ENCODE measurements at places on chromosomes 4 and X. TPM values are rescaled to one million over a fixed set of nuclear protein-coding genes. Genes with fewer than 3 reads are reported as not detected.
A peak's percentile ranks its signal among the peaks of the same experiment; 100 is the strongest.

The RIBC1 gene
- polyA plus RNA-seq = 3.9 TPM

The ZDHHC9 gene
- polyA plus RNA-seq = 41.4 TPM

The DGKK gene
- not detected for polyA plus RNA-seq

The CT45A2 gene
- not detected for polyA plus RNA-seq

The IGSF1 gene
- polyA plus RNA-seq = 11.5 TPM

The GRK4 gene
- polyA plus RNA-seq = 17.7 TPM

The NRK gene
- polyA plus RNA-seq = 4.9 TPM

The SPANXD gene
- not detected for polyA plus RNA-seq

The PPP2R2C gene
- polyA plus RNA-seq = 0.38 TPM

- peak; percentile 20 for DNase-seq
Measured at GRCh38 chrX:8139716-8140115, 31.4 kb downstream of the VCX2 start.

- no peak for DNase-seq
Measured at GRCh38 chrX:84186603-84187532, 1.1 kb downstream of the RPS6KA6 start.

DNA sequence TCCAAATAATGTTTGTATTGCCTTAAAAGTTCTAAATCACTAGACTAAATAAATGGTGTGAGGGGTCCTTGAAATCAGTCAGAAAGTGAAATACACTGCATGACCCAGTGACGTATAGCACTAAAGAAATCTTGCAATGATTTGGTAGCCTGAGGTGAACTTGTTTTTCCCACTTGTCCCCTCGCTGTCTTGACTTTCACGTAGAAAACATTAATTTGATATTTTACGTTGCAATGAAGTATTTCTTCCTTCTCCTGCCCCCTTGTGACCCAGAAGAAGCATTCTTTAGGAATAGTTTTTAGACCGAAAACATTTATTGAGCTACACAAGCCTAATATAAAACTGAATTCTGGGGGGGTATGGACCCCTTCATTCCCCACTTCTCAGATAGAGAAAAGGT, 3.7 kb downstream of the KLB start:
- DNase-seq = no peak

GRCh38 chrX:68536429-68536828, 37.6 kb downstream of the YIPF6 start:
- DNase-seq = no peak

GRCh38 chrX:1591863-1592469, 562 bp downstream of the AKAP17A start:
- no peak for DNase-seq

- DNase-seq = no peak
Measured at GRCh38 chr4:150794706-150795105, 212.8 kb downstream of the MAB21L2 start.

GRCh38 chr4:121138039-121138825, 25.9 kb downstream of the TNIP3 start:
- no peak for DNase-seq

GRCh38 chr4:830601-831482, 4.9 kb upstream of the CPLX1 start:
- no peak for DNase-seq

DNA sequence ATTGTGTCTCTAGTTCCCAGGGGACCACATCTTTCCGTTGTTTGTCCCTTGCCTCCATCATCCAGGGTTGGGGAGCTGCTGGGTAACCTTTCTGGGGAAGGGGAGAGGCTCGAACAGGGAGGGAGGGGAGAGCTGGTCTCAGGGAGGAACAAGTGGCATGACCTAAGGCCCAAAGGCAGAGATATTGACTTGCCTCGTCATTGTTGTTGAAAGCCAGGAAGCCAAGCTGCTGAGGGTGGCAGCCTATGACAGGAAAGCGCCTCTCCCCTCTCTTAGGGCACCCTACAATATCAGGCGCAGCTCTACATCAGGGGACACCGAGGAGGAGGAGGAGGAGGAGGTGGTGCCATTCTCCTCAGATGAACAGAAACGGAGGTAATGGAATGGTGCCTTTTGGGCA, 20.8 kb downstream of the ZNF185 start:
- DNase-seq = no peak

GRCh38 chrX:101408532-101408841, 465 bp downstream of the HNRNPH2 start:
- DNase-seq = no peak

GRCh38 chr4:113858924-113859323, 97.4 kb upstream of the CAMK2D start:
- no peak for DNase-seq

DNA sequence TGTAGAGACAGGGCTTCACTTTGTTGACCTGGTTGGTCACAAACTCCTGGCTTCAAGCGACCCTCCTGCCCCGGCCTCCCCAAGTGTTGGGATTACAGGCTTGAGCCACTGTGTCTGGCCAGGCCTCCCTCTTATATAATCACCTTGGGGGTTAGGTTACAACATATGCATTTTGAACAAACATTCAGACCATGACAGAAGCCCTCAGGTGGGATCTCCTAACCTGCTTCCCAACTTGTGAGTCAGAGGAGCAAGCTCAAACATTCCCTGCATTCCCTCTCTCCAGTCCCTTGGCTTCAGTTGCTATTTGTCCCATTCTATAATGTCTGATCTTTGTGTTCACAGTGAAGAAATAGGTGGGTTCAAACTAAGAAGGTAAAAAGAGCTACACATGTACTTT, 76.5 kb upstream of the NRK start:
- no peak for DNase-seq

DNA sequence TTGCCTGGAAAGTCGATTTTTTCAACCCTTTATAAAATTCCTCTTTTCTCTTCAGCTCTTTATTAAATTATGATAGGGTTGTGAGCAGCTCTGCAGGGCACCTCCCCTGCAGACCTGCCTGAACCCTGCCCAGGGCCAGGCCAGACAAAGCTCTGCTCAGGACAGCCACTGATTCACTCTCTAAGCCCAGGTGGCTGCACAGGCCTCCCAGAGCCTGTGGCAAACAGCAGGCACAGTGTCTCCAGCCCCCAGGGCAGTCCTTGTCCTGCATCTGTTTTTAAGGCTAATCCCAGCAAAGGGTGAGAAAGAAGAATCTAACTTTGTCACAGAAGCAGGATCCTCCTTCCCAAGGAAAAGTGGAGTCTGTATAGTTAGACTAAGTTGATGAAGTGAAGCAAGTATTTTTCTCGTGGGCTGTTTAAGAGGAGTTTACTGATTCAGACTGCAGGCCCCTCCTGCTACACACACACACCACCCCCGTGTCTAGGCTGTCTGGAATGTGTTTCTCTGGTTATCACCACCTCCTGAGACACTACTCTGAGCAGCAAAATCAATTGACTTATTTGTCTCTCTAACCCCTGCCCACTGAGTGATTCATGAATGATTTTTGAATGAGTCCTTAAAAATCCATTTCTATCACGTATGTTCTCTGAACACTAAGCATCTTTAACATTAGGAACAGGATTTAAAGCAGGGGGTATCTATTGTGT, 101.7 kb downstream of the CHIC2 start:
- DNase-seq = no peak

GRCh38 chr4:107130157-107130556, 94.0 kb upstream of the DKK2 start:
- DNase-seq = no peak

DNA sequence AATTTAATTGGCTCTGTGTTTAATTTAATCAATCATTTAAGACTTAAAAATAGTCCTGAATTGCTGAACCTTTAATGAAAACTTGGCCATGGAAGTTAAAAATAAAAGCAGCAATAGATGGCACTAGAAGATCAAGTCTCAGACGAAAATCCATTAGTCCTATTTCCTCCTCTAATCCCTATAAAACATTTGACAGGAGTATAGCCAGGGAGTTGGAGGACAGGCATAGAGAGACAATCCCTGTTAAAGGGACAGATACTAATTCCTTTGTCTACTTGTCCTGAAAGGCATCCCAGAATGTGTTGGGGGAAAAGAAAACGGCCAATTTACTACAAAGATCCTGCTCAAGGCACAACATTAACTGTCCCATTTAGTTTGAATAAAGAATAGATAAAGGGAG, 276.3 kb upstream of the TACR3 start:
- DNase-seq = no peak

DNA sequence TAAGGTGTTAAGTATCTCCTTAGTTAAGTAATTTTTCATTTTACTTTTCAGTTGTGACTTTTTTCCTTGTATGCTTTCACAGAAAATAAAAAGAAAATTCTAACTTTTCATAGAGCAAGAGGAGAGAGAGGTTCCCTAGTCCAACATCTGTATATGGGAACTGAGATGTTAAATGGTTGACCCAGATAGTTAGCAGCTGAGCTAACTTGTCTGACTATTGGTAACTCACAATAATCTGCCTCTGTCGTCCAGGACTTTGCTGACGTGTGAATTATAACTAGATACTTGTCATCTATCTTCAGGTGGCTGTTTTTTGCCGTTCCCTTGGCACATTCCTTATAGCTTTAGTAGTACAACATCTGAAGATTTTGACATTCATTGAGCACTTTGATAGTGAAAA, 29.9 kb downstream of the TBC1D19 start:
- DNase-seq = no peak

DNA sequence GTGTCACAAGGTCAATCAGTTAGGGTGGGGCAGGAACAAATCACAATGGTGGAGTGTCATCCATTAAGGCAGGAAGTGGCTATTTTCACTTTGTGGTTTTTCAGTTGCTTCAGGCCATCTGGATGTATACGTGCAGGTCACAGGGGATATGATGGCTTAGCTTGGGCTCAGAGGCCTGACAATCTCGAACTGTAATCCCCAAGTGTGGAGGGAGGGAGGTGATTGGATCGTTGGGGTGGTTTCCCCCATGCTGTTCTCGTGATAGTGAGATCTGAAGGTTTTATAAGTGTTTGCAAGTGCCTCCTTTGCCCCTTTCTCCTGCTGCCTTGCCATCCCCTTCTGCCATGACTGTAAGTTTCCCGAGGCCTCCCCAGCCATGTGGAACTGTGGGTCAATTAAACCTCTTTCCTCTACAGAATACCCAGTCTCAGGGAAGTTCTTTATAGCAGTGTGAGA, 36.7 kb upstream of the STS start:
- no peak for DNase-seq

DNA sequence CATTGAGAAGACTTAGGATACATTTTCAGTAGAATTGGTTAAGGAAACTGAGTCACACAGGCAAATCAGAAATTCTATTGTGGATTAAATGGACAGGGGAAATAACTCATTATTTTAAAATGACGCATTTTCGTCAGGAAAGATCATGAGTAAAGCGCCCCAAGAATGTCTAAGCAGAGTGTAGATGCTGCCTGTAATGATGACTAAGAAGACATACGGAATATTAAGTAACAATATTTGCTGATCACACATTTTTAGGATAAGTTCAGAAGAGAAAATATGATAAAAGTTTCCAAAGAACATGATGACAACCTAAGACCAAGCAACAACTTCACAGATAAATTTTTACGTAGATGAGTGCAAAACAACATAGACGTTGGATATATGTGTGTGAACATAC, 596.3 kb upstream of the TENM3 start:
- DNase-seq = no peak

- DNase-seq = no peak
Measured at GRCh38 chr4:95506264-95506663, 42.5 kb downstream of the UNC5C start.

DNA sequence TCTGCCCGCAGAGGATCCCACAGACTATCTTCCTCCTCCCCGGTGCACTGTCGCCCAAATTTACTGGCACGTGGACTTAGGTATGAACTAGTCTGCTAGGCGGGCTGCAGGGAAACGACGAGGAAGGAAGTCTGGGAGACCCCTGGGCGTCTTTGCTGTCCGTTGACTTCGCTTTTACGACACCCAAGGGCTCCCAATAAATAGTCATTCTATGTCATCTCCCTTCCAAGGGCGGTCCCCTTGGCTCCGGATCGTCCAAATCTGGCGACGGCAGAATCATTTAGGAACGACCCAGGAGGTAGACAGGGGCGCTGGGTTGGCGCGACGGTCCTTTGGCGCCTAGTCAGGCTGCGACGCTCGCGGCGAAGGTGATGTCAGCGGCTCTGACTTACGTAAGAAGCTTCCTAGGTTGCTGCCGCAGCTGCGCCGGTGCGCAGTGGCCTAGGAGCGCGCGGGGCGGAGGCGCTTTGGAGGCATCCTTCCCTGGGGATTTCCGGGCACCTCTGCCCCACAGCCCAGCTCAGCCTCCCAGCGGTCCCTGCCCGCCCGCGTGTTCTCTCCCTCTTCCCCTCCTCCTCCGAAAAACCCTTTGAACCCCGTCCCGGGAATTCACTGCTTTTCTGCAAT, 2.2 kb downstream of the NHS start:
- no peak for DNase-seq

- no peak for DNase-seq
Measured at GRCh38 chr4:184648054-184648312, 1.3 kb downstream of the CASP3 start.

DNA sequence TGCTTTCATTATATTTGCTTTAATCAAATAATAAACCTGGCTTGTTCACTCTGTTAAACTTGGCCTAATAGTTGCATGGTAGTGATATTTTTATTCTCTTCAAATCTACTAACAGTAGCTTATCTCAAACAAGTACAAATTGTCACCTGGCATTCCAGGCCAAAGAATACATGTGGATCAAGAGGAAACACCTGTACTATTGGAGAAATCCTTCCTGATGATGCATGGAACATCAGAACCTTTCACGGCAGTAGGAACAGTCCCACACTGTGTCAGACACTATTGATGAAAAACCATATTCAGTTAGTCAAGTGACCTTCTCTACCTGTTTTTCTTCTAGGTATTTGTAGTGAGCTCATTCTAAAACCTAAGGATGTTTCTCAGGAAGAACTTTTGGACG, 17.0 kb downstream of the MTHFD2L start:
- no peak for DNase-seq

Measured in right lung (tissue), 10 donors.